ENCODE measurements at places on chromosomes 16 and 17.

GRCh38 chr16:79805621-79806020 is 205.1 kb upstream of the MAF start:
- DNase-seq: no peak

- no peak for DNase-seq
Measured at GRCh38 chr17:29826114-29826692, 103.8 kb downstream of the SSH2 start.

DNA sequence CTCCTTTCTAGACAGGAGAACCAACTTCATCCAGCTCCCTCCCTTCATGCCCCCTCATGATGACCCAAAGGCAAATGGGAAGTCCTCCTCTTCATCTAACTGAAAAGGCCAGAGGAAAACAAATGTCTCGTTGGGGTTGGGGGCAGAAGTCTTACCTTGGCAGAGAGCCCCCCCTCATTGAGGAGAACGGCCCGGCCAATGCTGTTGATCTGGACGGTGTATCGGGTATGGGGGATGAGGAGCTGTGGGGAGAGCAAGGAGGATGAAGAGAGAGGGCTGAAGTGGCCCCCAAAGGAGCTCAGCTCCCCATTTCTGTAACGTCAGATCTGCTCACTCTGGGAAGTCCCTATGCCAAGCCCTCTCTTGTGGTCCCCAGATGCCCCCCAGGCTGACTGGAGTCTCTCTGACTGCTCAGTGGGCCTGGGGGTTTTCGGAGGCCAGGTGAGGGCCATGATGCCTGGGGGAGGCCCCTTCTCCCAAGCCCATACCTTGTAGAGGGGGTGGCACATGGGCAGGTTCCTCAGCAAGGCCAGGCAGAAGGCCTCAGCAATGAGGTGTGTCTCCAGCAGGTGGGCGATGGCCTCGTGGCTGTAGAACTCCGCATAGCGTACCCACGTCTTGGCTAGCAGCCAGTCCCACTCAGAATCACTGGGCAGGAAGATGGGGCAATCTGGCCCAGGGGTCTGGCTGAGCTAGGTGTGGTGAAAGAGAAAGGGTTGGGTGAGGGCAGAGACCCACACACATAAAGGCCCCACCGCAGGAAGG is 10.8 kb downstream of the ALOX12B start:
- no peak for DNase-seq

DNA sequence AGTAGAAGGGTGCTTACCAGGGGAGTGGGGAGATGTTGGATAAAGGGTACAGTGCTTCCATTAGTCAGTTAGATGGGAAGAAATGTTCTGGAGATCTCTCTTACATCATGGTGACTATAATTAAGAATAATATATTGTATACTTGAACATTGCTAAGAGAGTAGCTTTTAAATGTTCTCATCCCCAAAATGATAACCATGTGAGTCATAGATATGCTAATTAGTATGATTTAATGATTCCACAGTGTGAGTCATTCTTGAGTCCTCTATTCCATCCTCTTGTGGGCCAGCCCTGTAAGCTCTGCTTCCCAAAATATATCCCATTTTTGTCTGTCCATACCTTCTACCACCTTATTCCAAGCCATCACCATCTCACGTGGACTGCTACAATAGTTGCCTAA is 80.6 kb upstream of the CDH11 start:
- no peak for DNase-seq
